ENCODE measurements at places on chromosomes 5 and 9.

GRCh38 chr9:90818279-90818678 is 16.7 kb downstream of the SYK start:
- no peak for DNase-seq

GRCh38 chr5:147482706-147483180 is 27.1 kb downstream of the DPYSL3 start:
- no peak for DNase-seq

DNA sequence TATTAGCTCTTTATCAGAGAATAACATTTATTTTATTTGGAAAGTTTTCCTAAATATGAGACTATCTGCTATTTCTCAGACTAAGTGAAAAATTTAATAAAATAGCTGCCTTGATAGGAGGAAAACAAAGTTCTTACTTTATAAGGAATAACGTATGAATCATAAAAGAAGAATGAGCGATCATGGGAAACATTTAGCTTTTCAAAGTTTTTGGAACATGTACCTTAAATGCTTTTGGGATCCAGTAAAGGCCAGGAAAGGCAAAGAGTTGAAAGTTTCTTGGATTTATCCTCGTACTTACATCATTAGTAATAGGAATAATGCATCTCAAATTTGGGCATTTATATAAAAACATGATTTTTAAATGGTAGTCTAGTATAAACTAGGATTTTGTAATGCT is 19.4 kb downstream of the OGN start:
- peak; percentile 16 for DNase-seq

GRCh38 chr9:113526231-113526746 is 62.8 kb downstream of the RGS3 start:
- DNase-seq, result no peak

GRCh38 chr9:116952436-116952810 is 265.3 kb downstream of the TRIM32 start:
- no peak for DNase-seq

Measured in MCF 10A (cell line).